ENCODE measurements at places on chromosomes 7 and 10.
A peak's percentile ranks its signal among the peaks of the same experiment; 100 is the strongest.

GRCh38 chr10:72419241-72419640 is 64.5 kb upstream of the DNAJB12 start:
- DNase-seq: peak; percentile 37

DNA sequence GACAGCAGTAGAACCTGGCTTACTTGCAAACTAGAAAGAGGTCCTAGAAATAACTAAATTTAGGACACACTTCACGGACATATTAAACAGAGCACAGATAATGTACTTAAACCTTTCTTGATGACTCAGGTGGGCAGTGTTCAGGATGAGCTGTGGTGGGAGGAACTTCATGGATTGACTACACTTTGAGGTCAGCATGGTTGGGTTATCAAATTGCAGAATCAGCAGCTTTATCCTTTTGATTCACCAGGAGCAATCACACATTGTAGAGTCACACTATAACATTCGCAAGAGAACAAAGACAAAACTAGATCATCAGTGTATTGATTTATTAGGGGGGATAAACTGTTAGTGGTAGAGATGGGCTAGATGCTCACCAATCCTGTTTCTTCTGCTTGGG is 38.6 kb upstream of the AGK start:
- no peak for DNase-seq

DNA sequence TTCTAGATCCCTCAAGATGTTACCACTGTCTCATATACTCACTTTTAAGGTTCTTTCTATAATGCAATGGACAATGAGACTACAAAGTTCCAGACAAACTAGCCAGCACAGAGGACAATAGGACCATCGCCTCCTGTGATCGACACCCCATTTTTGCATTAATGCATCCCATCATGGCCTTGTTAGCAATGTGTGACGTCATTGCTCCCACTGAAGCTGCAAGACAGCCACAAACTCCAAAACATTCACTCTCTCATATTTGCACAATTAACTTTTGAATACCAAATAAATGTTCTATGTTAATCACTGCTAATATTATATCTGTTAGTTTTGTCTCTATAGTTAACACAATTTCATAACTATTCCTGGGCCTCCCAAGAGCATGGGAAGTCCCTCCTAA is 88.8 kb upstream of the TMEM72 start:
- no peak for DNase-seq

GRCh38 chr7:36303202-36304098 is 86.2 kb upstream of the ANLN start:
- DNase-seq: no peak

GRCh38 chr7:136167991-136168390 is 190.8 kb upstream of the MTPN start:
- DNase-seq: no peak

GRCh38 chr10:63156236-63156635 is 23.1 kb downstream of the NRBF2 start:
- DNase-seq: no peak

- no peak for DNase-seq
Measured at GRCh38 chr7:150357270-150357669, 11.4 kb upstream of the REPIN1 start.

DNA sequence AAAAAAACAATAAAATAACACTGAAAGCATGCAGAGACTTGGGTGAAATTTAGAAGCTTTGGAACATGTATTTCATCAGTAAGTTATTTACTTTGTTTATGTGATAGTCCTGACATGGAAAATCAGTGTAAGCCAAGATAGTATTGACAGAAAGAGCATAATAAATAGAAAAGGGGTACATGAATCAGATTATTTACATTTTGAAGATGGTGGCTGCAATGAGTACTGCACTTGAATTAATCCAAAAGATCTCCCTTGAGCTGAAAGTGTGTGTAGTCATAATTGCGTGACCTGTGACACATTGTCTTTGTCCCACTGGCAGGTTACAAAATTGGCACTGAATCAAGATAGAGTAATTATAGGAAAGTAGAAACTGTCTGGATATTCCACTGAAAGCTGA is 562.9 kb downstream of the GFRA1 start:
- DNase-seq: no peak

DNA sequence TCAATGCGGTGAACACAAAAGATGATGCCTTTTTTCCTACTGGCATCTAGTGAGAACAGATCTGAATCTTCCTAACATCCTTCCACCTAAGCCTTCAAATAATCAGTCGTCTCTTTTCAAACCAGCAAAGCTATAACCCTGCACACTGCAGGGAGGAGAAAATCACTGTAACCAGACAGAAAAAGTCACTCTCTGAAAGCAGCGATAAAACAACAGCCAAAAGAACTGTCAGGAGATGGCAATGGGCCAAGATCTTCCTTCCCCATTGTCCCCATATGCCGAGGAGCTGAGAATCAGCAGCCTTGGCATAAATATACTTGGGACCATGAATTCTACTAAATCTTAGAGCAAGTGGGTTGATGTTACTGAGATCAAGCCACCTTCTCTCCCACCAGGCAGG is 13.1 kb downstream of the FZD9 start:
- no peak for DNase-seq

DNA sequence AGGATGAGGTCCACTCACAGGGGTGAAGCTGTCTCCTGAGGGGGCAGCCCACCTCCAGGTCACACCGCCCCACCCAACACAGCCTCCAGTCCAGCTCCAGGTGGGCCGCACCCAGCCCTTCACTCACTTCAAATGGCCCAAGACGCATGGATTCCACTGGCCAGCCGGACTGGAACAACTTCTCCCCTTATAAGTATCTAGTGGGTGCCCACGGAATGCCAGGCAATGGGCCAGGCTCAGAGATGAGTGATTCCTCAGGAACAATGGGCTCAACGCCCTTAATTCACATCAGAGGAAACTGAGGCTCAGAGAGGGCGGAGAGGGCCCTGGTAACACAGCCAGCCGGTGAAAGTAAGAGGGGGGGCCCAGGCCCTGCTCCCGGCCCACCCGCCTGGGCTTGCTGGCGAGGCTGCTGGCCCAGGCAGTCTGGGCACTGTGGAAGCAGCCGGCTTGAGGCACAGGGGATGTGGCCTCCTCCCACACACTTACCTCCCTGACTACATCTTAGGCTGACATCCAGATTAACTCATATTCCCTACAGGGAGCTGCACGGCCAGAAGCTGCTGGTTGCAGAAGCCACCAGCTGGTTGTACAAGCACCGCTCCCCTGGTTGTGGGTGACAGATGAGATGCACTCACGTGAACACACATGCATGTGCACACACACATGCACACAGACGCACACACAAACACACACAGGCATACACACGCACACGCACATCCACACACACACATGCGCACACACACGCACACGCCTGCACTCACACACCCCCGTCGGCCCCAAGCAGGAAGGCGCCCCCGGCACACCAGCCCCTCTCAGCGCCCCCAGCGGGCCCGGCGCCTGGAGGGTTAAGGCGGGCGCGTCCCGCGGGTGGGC is 1.0 kb upstream of the FAM20C start:
- peak; percentile 79 for DNase-seq

DNA sequence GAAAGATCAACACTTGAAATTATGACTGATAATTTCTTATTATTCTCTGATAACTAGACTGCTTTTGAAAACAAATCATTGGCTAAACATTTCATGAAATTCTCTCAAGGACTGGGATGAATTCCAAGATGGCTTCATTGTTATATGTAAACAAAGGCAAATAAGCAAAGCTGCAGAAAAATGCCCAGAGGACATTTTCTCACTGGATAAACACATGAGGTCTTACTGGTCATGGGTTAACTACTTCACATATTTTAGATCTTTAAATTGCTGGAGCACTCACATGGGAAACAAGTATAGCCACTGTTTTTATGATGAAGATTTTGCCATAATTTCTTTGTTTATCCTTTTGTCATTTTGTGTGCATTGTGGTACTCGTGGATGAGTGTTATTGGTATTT is 239.1 kb downstream of the PHF14 start:
- DNase-seq: no peak

DNA sequence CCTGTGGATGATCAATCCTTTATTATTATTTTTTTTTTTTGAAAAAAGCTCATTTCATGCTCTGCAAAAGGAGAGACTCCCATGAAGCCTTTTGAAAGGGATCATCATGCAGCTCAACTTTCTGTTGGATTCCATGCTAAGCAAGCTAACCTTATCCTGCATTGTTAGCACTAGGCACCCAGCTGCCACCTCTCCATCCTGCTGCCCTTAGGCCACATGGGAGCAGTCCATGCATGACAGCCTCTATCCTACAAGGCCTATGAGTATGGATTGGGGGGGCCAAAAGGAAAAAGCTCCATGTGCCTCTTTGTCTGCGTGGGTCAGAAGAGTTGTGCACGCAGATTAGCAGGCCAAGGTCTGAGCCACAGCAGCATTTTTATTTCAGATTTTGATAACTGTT is 19.2 kb downstream of the SMNDC1 start:
- DNase-seq: no peak

All from retina (tissue), 1 donor.